ENCODE measurements at places on chromosomes 2 and 18.
A peak's percentile ranks its signal among the peaks of the same experiment; 100 is the strongest.

GRCh38 chr2:43086451-43087221 lies 139.8 kb downstream of the ZFP36L2 start:
- DNase-seq, result no peak

GRCh38 chr2:161947836-161948235 lies 126.2 kb downstream of the DPP4 start:
- DNase-seq, result no peak

GRCh38 chr18:66495844-66496243 lies 108.0 kb downstream of the CDH19 start:
- peak; percentile 82 for DNase-seq

- no peak for DNase-seq
Measured at GRCh38 chr2:1488181-1488671, 75.0 kb downstream of the TPO start.

- DNase-seq, result peak; percentile 84
Measured at GRCh38 chr2:237968048-237968862, 1.4 kb downstream of the UBE2F start.

DNA sequence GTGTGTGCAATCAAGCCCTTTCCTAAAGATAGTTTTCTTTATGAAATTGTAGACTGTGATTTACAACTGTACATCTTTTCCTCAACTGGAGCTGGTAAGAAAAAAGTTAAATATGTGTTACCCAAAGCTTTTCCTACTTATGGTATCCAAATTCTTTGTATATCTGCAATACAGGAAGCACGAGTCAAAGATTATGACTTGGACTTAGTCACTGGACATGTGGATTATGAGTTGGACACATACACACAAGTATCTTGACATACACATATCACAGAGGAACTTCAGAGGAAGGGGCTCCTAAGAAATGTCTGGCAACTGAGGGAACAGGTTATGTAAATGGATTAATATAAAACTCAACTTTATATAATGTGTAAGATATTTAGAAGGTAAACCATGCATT lies 35.2 kb downstream of the PRELID3A start:
- DNase-seq, result no peak

DNA sequence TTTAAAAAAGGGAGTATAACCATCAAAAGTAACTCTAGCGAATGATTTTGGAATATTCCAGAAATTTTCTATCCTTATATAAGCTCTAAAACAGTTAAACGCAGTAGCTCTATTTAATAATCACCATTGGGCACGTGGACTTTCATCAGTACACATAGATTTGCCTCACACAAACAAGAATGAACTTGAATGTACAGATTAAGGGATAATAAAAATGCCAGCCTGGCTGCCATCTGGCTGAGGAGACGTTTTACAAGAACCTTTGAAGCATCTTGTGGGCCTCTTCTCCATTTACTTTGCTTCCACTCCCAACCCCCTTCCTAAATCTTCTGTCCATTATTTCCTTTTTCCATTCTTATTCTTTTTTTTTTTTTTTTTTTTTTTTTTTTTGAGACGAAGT lies 47.2 kb downstream of the AGAP1 start:
- no peak for DNase-seq

- no peak for DNase-seq
Measured at GRCh38 chr18:56108478-56109367, 520.7 kb upstream of the TCF4 start.

DNA sequence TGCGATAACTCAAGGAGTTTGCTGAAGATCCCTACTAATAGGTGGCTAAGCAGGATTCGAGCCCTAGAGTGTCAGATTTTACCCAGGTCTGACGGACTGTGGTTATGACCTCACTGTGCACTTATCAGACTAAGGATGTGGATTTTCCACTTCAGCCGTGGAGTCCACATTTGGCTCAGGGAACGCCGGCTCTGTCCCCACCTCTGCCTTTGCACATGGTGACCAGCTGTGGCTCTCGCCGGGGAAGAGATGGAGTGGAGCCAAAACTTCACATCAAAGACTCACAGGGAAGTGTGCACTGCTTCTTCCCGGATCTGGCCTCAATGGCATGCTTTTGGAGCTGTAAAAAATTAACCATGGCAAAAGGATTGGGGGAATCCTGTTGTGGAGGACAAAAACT lies 249.3 kb upstream of the APCDD1 start:
- no peak for DNase-seq

- no peak for DNase-seq
Measured at GRCh38 chr2:107412209-107412904, 414.3 kb upstream of the RGPD4 start.

DNA sequence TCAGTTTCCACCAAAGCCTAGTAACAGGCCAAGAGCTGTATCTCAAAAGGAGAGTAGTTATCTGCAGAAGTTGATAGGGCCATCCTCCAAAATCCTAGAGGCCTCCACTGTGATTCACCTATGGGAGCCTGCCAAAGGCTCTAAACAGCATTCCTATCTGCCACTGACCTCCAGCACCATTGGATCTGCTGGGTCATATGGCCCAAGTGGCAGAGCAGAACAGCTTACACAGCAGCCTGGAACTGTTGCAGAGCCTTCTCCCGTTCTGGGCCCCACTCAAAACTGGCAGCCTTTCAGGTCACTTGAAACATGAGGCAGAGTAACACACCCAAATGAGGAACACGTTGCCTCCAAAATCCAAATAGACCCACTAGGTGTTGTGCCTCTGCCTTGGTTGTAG lies 345.2 kb upstream of the RND3 start:
- DNase-seq, result no peak

GRCh38 chr2:9686061-9686460 lies 55.3 kb upstream of the YWHAQ start:
- DNase-seq, result peak; percentile 51

- no peak for DNase-seq
Measured at GRCh38 chr2:75800456-75800855, 89.7 kb upstream of the GCFC2 start.

GRCh38 chr2:28449488-28450395 lies 46.1 kb upstream of the PLB1 start:
- DNase-seq, result no peak

Measured in Karpas-422 (cell line).